Natural killer cell (primary cell): ENCODE measurements at places on chromosomes 7 and 10.

- no peak for DNase-seq
Measured at GRCh38 chr10:71604324-71605018, 115.1 kb downstream of the C10orf105 start.

- no peak for DNase-seq
Measured at GRCh38 chr10:87626422-87626892, 33.2 kb upstream of the PAPSS2 start.

GRCh38 chr7:130150587-130150986 lies 54.6 kb downstream of the TMEM209 start:
- no peak for DNase-seq

DNA sequence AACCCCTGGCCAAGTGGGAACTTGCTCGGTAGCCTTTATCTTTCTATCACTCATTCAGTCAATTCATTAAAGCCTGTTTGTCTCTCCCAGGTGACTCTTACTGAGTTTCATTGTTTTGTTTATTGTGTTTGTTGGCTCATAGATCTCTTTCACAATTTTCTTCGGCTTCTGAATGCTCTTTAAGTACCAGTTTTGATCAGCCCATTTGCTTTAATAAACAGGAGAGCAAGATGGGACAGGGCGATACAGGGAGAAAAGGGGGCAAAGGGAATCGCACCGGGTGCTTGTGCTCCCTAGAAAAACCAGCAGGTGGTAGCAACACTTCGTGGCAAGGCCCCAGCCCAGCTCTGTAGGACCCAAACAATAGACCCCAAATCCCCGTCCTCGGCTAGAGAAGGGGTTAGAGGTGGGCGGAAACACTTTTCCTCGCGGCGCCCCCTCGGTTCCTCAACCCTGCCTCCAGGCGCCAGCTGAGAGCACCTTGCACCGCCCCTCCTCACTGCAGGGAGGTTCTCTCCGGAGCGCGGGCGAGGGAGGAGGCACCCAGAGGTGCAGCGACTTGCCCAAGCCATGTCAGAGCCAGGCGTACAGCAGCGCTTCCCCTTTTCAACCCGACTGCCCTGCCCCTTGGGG lies 1.0 kb upstream of the EPHB6 start:
- peak; percentile 49 for DNase-seq

DNA sequence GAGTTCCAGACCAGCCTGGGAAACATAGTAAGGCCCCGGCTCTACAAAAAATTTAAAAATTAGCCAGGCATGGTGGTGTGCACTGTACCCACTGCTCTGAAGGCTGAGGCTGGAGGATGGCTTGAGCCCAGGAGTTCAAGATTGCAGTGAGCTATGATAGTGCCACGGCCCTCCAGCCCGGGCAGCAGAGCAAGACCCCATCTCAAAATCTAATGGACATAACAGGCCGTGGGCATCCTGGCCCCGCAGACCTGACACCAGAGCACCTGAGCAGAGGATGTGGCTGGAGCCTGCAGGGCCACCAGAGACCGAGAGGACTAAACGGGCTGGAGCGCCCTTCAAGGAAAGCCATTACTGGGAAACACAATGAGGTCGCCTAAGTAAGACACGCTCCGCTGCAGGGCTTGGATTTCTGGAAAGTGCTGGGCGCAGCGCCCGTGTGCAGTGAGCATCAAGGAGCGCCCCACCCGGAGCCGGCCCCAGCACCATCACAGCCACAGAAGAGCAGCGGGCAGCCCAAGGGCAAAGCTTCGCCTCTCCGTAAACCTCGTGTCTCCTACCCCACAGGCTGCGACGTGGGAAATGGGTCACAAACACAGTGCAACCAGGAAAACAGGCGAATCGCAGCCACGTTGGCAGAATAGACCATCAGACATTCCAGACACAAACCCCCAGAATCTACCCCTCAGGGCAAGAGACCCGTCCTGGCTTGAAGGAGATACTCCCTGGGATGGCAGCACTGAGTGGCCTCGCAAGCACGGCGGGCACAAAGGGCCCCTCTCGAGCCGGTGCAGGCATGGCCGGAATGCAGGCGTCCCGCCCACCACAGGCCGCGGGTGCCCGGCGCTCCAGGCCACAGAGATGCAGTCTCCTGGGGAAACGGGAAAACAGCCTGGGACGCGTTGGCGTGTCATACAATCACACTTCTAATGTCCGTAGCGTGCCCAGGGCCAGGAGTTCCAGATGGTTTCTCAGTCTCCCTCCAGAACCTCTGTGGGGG lies 4.9 kb downstream of the RADIL start:
- no peak for DNase-seq

DNA sequence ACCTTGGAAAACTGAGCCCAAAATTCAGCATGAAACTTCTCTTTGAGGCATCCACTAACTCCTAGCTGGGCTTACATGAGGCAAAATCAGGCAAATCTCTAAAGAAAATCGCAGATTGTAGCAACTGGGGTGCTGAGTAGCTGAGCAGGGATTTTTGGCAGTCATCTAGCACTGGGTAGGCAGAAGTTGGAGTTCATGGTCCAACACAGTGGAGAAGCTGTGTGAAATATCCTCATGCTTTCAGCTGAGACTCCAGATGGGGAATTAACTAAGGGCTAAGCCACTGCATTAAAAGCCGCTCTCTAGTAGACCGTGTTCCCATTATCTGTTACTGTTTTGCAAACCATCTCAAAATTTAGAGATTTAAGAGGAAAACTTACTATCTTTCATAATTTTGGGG lies 240.1 kb upstream of the PHYHIPL start:
- DNase-seq: no peak

- no peak for DNase-seq
Measured at GRCh38 chr7:141122736-141123135, 48.9 kb downstream of the TMEM178B start.

DNA sequence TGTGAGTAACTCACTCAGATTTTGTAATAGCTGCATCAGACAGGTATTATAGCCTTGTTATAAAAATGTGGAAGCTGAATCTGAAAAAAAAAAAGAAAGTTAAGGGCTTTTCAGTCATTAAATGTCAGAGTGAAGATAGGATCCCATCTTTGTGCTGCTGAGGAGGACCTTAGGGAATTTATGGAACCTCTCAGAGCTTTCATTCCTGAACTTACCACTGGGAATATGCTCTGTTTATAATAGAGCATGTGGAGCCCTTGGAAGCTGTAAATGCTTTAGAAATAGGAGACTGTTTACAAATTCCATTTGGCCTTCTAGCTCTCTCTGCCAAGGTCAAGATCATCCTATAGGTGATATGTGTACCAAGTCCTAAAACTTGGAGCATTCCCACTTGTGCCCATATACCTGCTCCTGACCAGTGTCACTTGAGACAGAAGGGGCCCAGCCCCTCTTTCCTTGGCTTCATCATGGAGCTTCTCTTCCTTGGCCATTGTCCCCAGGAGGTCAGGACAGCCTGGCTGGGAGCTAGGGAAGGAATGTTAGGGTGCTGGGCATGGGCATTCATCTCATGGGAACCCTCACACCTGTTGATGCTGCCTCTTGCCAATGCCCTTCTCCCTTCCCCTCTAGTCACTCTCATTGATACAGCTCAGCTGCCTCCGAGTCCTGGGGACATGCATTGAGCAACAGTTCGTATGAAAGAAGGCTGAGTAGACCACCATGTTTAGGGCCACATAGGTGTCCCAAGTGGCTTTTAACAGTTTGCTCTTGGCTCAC lies 105.3 kb downstream of the LRRC18 start:
- DNase-seq: no peak

- DNase-seq: no peak
Measured at GRCh38 chr7:41847606-41848005, 144.7 kb upstream of the INHBA start.

DNA sequence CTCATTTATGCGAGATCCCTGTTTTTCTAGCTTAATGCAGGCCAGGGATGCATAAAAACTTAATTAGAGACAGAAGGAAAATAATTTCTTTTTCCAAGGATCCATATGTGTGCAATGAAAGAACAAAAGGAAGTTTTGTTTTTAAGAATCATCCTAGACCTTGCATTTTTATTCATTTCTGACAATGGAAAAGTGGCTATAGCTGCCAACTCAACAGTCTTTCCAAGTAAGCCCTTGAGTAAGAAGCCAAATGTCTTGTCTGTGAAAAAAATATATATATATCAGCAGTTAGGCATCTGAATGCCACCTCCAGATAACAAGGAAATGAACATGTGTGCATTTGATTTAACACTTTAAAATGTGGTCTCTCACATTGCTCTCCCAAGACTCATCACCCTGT lies 1397.6 kb downstream of the GATA3 start:
- DNase-seq: no peak

GRCh38 chr10:56360583-56360966 lies 484 bp downstream of the ZWINT start:
- DNase-seq: no peak

DNA sequence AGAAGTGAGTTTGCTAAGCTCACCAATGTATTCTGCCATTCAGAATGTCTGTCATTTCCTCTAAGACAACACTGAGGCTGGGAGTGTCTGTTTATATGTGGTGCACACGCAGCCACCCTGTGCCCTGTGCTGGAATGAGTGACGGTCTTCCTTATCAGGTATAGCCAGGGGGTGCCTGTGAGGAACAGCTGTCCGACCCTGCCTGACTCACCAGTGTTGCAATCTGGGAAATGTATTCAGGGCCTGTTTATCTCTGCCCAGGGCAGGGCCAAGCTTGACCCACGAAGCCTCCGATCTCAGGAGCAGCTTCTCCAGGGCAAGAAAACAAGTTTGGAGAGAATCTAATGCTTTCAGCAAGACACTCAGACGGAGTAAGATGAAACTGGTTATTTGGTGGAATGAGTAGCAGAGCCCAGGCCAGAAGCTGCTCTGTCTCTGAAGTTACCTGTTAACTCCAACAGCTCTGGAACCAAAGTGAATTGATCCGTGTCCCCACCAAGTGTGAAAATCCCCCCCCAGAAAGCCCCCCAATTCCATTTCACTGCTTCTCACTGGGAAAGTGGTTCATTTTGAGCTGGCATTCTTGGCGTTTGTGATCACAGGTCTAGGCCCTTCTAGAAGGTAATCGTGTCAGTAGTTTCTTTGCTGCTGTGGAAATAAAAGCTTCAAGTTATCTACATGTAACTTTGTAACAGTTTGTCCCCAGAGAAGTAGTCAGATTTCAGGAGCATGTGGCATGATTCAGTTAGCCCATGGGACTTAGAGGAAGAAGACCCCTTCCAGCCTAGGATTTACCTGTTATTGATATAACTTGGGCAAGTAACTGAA lies 6.1 kb upstream of the UBE2H start:
- DNase-seq: no peak

GRCh38 chr10:95268438-95268837 lies 22.4 kb downstream of the PDLIM1 start:
- no peak for DNase-seq

DNA sequence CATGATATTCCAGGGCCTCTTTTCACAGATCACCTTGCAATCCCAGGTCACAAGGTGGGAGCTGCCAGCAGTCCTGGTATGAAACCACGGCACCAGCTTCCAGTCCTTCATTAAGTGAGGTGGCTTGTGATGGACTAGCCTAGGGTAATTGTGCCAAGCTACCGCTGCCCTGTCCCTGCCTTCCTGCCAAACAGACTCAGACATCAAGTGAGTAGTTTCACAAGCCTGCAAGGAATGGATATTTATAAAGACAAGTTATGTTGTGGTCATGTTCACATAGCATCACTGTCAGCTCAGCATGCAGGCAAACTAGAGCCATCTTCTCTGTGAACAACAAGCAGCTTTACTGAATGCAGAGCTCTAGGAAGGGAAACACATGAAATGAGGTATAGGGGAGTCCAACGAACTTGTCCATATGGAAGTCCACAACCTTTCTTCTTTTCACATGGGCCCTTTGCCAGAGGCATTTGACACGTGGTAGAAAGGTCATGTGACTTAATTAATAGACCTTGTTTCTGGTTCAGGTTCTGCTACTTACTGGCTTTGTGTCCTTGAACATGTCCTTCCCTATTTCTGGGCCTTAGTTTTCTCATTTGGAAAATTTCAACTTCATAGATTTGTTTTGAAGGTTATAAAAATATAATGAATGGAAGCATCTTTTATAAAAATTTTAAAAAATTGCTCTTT lies 1061.2 kb downstream of the KCNMA1 start:
- DNase-seq: no peak

GRCh38 chr7:1040790-1041189 lies 3.6 kb upstream of the GPR146 start:
- no peak for DNase-seq

DNA sequence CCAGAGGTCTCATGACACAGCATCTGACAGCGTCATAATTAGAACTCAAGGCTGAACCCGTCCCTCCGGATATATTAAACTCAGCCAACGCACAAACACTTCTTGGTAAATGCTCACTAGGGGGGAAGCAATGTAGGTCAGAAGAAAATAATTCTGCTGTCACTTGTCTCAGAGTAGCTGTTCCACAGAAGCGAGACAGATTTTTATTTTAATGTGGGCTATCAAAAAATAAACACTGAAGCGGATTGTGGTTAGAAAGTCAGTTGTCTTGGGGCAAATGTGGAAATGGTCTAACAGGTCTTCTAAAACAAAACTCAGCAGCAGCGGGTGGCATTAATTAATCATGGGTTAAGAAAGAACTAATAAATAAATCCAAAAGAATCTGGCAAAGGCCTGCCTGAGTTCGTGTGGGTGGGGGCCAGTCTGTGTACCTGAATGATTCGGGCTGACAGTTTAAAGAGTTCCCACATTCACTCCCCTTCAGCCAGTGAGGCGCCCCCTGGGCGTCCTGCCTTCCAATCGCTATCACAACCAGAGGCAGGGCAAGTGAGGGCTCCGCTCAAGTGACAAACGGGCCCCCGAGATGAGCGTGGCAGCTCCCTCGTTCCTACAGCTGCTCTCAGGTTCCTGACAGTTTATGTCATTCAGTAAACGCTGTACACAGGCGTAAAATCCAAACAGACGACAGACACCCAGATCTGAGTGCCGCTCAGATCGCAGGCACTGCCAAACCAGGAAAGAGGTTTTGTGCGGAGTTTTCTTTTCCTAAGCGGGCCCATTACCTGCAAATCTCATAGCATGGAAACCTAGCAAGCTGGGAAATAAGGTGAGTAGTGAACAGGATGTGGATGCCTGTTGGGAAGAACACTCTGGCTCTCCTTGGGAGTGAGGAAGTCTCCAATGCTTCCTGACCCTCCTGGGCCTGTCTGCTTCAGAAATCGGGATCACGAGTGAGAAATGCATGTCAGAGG lies 52.9 kb downstream of the NRAP start:
- DNase-seq: no peak

DNA sequence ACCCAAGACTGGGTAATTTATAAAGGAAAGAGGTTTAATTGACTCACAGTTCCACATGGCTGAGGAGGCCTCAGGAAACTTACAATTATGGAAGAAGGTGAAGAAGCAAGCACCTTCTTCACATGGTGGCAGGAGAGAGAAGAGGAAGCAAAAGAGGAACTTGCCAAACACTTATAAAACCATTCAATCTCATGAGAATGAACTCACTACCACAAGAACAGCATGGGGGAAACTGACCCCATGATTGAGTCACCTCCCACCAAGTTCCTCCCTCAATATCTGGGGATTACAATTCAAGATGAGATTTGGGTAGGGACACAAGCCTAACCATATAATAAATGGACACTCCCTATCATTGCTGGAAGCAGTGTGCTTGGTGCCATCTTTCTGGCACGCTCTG lies 506.3 kb downstream of the CALN1 start:
- DNase-seq: no peak
